ENCODE measurements at places on chromosomes 7 and 10. TPM values are rescaled to one million over a fixed set of nuclear protein-coding genes. Genes with fewer than 3 reads are reported as not detected.

ANKRD30A gene
- not detected for total RNA-seq

OLAH gene
- 2.6 TPM for total RNA-seq

HTRA1 gene
- 1,894 TPM for total RNA-seq

RNF32 gene
- 4.1 TPM for total RNA-seq

ERVW-1 gene
- not detected for total RNA-seq

PON1 gene
- total RNA-seq: not detected

TACC2 gene
- 11.3 TPM for total RNA-seq

SRRM3 gene
- total RNA-seq: 0.40 TPM

SUN3 gene
- not detected for total RNA-seq

SYT15 gene
- not detected for total RNA-seq

VSTM4 gene
- 0.64 TPM for total RNA-seq

RSU1 gene
- total RNA-seq: 96.4 TPM

FUOM gene
- total RNA-seq: 20.1 TPM

CABCOCO1 gene
- not detected for total RNA-seq

ZWINT gene
- total RNA-seq: 146 TPM

SORBS1 gene
- total RNA-seq: 3.7 TPM

CCDC3 gene
- total RNA-seq: 3.2 TPM

PILRA gene
- total RNA-seq: not detected

MEIG1 gene
- not detected for total RNA-seq

AKR1D1 gene
- total RNA-seq: not detected

LRRC17 gene
- 1,308 TPM for total RNA-seq

BAZ1B gene
- total RNA-seq: 97.0 TPM

NKX2-3 gene
- not detected for total RNA-seq

SLC18A3 gene
- total RNA-seq: not detected

PRLHR gene
- not detected for total RNA-seq

TMEM139 gene
- total RNA-seq: not detected

CCL26 gene
- not detected for total RNA-seq

STX1A gene
- 100 TPM for total RNA-seq

STEAP2 gene
- total RNA-seq: 11.4 TPM

SLC13A4 gene
- total RNA-seq: not detected

CFAP70 gene
- total RNA-seq: 0.45 TPM

LAMB1 gene
- 140 TPM for total RNA-seq

OR6B1 gene
- total RNA-seq: not detected

C10orf105 gene
- total RNA-seq: not detected

TRIL gene
- total RNA-seq: 0.32 TPM

VWDE gene
- 0.51 TPM for total RNA-seq

FAM171A1 gene
- 21.4 TPM for total RNA-seq

NPSR1 gene
- total RNA-seq: not detected

TMEM225B gene
- total RNA-seq: not detected

NOS3 gene
- not detected for total RNA-seq

MARVELD1 gene
- 54.7 TPM for total RNA-seq

CTAGE4 gene
- 0.06 TPM for total RNA-seq

ABCB1 gene
- total RNA-seq: 0.29 TPM

AOC1 gene
- not detected for total RNA-seq

LRMDA gene
- not detected for total RNA-seq

PTPRN2 gene
- total RNA-seq: 0.11 TPM

STEAP4 gene
- total RNA-seq: 0.11 TPM

PLXDC2 gene
- total RNA-seq: 4.0 TPM

PRPS1L1 gene
- total RNA-seq: not detected

ZNF655 gene
- total RNA-seq: 98.4 TPM

UCN3 gene
- not detected for total RNA-seq

SEC31B gene
- total RNA-seq: 1.5 TPM

BMI1 gene
- total RNA-seq: 53.9 TPM

TAS2R4 gene
- total RNA-seq: 0.06 TPM

PRSS37 gene
- not detected for total RNA-seq

DNAJB6 gene
- total RNA-seq: 152 TPM

Measured in LHCN-M2 (cell line).